NCI-H2081 treated with DMSO at 0.1 percent for 48 hours (cell line): ENCODE measurements at places on chromosomes 1 and 21.

- no peak for DNase-seq
Observed at GRCh38 chr1:234265861-234266260, 107.4 kb upstream of the COA6 start.

DNA sequence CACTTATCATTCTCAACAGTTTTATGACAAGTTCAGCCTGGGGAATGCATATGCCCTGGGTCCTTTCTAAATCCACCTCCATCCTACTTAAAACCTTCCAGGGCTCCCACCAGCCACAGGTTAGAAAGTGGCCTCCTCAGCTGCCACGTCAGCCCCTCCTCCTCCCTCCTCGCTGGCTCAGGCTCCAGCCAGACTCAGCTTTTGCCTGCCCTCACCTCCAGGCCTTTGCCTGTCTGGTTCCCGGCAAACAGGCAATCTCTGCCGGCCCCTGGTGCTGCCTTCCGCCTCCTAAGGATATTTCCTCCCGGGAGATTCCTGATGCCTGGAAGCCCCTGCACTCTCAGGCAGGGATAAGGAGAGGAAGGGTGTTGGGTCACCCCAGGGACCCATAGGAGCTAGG lies 9.5 kb downstream of the RHBG start:
- DNase-seq, result no peak

GRCh38 chr1:226606311-226607267 lies 58.0 kb downstream of the STUM start:
- no peak for DNase-seq

- no peak for DNase-seq
Observed at GRCh38 chr1:175274368-175274767, 81.8 kb upstream of the KIAA0040 start.

DNA sequence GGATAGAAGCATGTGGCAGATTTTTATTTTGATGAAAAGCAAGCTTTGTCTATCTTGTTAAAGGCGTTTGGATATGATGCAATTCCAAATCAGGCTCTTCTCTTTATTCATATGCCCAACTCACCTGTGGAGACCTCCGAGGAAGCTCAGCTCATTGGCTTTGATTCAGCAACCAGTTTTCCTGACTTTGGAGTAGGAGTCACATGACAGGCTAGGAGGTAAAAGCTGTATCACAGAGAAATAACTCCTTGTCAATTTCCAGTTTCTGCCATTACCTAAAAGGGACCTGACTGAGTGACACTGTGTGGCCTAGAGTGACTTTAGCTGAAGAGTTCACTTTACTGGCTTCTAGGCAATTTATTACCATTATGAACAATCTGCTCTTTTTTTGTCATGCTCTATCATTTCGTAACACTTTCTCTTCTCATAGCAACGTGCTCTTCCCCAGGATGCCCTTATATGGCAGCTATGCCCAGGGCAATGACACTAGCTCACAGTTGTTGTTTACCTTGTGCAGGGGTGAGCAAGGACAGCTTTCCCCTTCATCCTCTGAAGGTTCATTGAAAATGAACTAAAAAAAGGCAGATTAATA lies 107.2 kb downstream of the KCNK1 start:
- no peak for DNase-seq

DNA sequence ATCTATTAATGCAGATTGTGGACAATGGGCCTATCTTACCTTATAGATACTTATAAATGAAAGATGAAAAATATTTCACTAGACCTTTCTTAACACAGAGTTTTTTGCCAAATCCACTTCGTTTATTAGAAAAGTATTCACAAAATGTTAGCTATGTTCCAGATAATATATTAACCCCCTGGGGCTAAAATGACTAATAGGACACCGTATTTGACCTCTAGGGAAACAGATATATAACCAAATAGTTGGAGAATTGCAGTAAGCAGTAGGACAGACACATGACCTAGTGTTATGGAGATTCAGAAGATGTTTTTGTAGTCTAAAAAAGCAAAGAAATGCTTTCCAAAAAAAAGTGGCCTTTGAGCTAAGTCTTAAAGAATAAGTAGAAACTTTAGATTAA lies 106.9 kb downstream of the SEC16B start:
- DNase-seq, result no peak

- DNase-seq, result no peak
Observed at GRCh38 chr1:88878731-88879130, 12.6 kb downstream of the GTF2B start.

DNA sequence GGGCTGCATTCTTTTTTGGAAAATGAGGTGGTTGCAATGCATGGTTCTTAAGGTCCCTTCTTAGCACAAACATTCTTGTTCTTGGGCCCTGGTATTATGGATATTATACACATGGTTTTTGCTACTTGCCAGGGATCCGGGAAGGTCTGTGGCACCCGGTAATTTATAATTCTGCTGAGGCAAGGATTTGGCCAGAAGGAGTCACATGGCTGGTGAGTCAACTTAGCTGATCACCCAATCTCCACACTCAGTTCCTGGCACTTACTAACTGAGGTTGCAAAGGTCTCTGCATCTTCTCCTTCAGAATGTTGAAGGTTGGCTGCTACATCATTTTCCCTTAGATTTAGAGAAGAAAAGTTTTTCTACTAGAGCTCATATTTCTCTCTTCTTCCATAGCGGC lies 112.5 kb downstream of the ROR1 start:
- no peak for DNase-seq

DNA sequence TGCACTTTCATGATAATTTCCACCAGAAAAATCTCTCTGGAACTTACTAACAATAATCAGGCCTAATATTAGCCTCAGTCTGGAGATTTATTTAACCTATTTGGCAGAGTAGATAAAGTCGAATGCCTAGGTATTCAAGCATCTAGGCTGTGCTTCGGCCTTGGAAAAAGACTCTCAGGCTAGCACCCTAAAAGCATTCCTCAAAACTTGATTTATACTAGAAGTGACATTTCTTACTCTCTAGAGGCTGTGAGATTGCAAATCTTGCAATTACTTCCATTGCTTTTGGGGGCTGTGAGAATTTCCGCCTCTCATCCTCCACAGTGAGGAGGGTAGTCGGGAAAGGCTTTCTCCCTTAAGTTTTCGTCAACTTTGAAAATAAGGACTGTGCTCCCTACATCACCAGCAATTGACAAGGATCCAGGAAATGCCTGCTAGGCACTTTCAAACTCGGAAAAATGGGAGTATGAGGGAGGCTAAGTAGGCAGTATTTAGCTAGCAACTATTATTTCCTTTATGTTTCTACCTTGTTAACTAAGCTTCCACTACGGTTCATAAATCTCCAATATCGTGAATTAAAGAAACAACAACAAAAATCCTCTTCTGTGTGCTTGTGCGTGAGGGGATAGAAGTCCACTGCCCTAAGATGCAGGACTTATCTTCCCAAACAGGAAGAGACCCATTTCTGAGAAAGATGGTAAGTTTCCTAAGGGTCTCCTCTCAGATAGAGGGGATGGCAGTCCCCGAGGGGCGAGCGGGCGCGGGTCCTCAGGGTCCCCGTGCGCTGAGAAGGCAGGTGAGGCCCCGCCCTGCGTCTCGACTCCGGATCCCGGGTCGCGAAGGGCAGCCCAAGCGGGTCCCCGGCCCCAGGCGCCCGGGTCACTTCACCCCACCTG lies 1.1 kb upstream of the LMO4 start:
- no peak for DNase-seq

DNA sequence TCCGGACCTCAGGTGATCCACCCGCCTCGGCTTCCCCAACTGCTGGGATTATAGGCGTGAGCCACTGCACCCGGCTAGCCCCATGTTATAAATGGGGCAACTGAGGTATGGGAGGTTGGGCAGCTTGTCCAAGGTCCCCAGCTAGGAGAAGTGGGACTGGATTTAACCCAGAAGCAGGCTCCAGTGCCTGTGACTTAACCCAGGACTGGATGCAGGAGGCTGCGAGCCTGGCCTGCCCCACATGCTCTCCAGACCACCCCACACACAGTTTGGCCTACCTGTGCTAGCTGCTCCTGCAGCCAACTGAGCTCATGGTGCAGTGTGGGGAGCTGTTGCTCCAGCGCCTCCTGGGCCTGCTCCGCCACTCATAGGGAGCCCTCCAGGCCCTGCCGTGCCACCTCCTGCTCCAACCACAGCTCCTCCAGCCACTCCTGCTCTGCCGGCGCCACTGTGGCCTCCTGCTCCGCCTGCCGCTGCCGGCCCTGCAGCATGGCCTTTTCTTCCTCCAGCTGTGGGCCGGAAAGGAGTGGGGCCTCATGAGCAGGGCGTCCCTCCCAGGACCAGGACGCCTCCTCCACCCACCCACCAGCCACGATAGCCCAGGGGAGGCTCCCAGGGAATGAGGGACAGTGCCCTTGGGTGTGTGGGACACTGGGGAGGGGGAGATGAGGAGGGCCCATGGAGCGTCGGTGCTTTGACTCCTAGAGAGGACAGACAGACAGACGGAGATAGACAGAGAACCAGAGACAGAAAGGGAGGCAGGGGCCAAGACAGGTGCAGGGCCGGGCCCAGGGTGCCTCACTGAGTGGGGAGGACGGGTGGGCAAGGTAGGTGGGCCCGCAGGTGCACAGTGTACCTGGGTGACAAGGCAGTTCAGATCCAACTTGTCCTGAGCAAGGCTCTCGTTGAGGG lies 12.4 kb upstream of the NBPF1 start:
- no peak for DNase-seq

- DNase-seq, result no peak
Observed at GRCh38 chr1:178412400-178412770, 84.4 kb downstream of the CLEC20A start.

DNA sequence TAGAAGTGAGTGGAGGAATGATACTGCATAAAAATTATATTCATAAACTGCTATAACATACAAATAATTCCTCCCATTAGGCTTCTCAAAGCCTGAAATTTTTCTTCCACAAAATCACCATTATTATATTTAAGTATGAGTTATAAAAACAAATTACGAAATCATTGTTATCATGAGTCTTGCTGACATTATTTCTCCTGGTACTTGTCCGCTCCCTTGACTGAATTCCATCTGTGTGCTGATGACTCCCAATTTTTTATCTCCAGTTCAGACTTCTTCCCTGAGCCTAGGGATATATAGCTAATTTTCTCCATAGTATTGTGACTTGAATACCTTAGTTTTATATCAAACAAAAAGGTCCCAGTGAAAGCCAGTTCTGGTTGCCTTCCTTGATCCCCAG lies 268.2 kb downstream of the HMCN1 start:
- DNase-seq, result no peak
